ENCODE measurements at places on chromosomes 1 and 21.

DNA sequence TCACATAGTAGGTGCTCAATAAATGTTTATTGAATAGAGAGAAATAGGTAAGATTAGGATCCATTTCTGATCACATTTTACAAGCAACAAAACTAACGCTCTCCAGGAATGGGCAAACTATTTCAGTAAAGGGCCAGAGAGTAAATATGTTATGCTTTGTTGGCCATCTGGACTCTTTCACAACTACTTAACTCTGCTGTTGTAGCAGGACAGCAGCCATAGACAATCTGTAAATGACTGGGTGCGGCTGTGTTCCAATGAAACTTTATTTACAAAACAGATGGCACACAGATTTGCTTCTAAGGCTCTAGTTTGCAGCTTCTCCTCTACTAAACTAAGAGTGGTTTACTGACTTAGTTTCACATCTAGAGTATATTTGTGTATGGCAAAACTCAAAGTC lies 83.0 kb upstream of the BACH1 start:
- DNase-seq, result no peak

DNA sequence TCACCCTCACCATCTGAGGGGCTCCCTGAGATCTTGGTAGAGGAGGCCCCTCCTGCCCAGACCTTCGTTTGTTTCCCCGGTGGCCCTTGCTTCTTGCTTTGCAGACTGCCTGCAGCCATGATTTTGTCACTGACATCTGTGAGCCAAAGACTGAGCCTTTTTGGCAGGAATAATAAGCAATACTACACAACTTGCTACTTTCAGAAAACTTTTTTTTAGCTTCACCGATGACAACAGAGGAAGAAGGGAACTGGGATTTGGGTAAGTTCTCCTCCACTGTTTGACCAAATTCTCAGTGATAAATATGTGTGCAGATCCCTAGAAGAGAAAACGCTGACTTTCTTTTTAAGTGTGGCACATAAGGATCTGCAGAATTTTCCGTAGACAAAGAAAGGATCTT lies 11.7 kb upstream of the CD101 start:
- no peak for DNase-seq

DNA sequence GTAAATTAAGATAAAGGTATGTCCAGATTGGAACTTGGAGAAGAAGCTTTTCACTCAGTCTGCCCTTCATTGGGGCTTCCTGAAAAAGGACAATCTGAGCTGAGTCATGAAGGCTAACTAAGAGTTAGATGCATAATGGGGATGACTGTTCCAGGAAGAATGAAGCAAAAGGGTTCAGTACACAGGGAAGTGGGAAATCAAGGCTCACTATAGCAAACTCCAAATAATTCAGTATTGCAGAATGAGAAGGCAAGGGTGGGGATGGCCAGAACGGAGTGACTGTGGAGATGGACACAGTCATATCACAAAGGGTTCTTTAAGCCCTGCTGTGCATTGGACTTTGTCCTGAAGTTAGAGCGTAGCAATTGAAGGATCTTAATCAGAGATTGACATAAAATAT lies 158.3 kb downstream of the FGGY start:
- no peak for DNase-seq

DNA sequence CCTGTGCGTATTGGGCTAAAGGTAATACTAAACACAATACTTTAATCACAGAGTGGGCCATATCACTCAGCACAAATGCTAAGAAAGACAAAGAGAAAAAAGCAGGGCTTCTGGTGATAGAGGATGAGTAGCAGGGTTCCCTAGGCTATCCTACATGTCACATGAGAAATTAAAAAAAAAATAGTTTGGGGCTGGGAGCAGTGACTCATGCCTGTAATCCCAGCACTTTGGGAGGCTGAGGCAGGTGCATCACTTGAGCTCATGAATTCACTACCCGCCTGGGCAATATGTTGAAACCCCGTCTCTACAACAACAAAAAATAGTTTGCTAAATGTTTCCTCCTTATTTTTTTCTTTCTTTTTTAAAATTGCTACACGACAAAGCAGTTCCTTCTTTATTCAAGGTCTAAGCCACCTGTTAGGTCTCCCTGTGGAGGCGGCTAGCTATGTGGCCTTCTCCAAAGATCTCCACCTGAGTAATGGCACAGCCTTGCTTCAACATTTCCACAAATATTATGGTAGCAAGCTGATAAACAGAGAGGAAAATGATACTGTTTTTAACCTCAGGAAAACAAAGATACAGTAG lies 1.5 kb downstream of the ENSA start:
- no peak for DNase-seq

DNA sequence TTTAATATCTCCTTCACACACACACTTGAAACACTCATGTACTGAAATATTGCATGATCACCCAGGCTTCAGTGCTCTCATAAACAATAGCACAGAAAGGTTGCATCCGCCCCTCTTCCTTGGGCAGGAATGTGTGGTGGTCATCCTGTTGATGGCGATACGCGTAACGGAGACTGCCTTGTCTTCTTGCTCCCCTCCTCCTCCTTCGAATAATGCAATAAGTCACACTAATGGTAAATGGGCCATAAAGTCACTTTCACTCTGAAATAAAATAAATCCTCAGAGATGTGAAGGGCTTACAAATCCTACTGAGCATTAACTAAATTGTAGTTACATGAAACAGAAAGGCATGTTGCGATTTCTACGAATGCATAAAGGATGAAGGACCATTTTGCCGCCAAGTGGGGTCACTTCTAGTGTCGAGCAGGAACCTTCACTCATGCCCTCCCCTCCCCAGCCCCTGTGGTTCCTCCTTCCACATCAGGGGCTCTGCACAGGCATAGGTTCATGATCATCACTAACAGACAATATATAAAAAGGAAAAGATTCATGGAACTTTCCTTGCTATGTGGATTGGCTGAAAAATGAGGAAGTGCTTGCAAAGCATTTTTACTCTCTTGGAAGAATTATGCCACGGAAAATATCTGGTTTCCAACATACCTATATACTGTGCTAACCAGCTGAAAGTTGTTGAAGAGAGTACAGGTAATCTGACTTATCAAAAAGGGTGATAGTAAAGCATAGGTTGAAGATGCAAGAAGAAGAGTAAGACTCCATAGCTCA lies 1.2 kb upstream of the PGBD5 start:
- no peak for DNase-seq

GRCh38 chr1:93129507-93130099 lies 50.5 kb downstream of the MTF2 start:
- DNase-seq, result no peak

DNA sequence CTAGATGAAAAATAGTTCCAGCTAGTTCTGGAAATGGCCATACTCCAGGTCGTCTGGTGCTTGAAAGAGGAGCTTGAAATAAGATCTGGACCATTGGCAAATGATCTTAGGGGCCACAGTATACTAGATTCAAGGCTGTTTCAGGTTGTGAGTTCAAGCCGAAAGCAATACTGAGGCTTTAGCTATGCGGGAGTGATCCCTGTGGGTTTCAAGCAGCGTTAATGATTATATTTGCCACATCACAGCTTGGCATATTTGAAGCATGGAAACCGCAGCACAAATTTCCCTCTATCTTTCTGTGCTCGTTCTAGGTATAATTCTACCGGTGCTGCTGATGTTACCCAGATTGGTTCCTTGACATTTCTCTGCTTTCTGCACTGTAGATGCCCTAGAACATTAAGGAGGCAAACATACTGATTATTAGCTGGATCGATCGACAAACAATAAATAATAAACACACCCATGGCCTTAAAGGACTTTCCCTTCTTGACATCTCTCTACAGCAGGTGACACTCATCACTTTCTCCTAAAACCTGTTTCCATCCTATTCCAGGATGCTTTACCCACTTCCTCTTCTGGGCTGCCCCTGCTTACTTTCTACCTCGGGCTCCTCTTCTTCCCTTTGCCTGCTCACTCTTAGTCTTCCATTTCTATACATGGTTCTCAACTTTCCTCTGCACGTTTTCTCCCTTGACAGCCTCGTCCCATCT lies 40.6 kb upstream of the LYST start:
- DNase-seq, result no peak

GRCh38 chr1:50981741-50982140 lies 11.7 kb downstream of the CDKN2C start:
- no peak for DNase-seq

GRCh38 chr1:91672601-91673161 lies 172.0 kb downstream of the CDC7 start:
- DNase-seq, result no peak

GRCh38 chr21:41147096-41147978 lies 20.6 kb upstream of the BACE2 start:
- DNase-seq, result no peak

DNA sequence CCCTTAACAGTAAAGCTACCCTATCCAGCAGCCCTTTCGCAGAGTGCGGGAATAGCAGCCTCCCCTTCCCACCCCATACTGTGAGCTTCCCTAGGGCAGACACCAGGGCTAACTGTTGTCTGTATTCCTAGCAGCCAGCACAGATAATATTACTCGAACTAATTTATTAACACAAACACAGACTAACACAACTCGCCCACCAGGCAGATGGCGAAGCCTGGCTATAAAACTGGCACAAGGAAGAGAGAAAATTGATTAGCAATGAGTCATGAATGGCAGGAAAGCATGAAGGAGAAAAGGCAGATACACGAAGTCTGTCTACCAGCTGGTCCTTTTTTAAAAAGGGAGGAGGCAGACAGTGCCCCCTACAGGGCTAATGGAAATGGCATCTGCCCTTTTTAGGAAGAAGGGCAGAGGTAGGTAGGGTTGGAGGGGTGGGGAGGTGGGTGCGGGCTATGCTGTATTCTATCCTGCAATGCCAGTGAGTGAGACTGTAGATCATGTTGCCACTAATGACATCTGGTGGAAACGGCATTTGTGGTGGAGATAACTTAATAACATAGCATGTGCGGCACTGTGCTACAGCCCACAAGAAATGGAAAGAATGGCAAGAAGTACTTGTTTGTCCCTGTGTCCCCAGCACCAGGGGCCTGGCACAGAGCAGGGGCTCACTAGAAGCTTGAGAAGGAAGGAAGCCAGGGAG lies 30.6 kb upstream of the CTPS1 start:
- DNase-seq, result peak; percentile 29

DNA sequence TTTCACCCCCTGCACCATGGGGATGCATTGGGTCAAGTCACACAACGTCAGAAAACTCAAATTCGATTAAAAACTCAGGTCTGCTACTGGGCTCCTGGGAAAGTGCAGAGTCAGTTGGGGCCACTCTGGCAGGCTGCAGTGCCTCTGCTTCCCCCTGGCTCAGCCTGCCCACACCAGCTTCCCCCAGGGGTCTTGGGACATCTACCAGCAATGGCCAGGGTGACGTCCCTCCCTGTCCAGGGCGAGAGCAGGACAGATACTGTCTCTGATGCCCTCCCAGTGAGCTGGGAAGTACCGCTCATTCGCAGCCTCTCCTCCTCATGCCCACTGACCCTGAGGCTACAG lies 106.2 kb upstream of the COL6A1 start:
- no peak for DNase-seq

- DNase-seq, result no peak
Measured at GRCh38 chr1:97593192-97593591, 327.6 kb downstream of the DPYD start.

DNA sequence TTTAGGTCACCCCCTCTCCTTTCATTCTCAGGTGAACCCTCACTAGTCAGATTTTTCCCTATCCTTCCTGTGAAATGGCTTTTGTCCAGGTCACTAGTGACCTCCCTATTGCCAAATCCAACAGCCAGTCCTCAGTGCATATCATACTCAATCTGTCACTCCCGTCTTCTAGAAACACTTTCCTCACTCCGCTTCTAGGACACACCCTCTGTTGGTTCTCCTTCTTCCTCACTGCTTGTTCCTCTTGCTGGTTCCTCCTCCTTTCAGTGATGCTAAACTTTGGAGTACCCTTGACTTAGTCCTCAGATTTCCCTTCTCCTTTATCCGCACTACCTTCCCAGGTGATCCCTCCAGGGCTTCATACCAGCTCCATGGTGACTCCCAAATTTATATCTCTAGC lies 94.3 kb downstream of the RNF220 start:
- DNase-seq, result no peak

DNA sequence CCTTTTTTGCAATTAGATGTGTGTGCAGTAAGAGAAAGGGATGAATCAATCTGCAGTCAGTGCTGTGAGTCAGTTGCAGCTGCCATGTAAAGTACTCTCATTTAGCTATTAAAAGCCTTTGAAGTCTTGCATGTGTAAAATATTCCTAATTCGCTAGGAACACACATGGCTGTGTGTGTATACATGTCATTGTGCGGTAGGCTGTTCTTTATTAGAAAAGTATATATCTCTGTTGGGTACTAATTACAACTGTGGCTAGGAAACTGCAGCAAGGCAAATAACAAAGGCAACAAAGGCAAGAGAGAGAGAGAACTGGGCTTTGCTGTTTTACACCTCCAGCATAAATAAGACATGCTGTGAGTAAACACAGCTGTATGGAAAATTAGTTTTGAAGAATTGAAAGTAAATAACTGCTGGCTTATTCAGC lies 41.7 kb downstream of the EPB41 start:
- no peak for DNase-seq

GRCh38 chr1:109273570-109274288 lies 9.2 kb downstream of the PSRC1 start:
- no peak for DNase-seq

DNA sequence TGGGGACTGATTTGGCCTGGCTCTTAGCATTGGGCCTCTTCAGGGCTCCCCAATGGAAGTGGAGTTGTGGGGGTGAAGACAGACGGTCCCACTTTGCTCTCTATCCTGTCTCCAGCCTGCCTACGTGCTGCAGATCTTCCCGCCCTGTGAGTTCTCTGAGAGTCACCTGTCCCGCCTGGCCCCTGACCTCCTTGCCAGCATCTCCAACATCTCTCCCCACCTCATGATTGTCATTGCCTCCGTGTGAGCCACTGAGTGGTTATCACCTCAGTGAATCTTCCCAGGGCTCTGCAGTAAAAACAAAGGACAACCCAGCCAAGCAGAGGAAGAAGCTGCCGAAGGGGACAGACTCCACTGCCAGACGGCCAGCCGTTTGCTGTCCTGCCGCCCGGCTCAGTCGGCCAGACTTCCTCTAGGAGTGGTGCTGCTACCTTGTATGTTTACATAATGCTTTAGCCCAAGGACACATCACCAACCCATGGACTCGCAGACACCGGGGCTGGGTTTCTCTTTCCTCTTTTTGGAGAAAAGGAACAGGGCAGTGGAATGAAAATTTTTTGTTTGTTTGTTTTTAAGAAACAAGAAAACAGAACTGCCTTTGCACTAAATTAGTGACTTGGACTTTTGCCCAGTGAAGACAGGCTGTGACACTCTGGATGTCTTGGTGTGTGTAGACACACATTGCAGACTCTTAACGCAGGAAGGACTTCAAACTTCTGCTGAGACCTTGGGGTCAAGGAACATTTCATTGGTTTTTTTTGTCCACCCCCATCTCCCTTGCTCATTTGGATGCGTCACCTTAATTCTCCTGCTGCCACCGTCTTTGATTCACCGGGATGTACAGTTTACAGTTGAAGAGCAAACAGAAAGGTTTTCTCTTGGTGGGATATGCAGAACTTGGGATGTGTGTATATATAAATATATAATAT lies 36.5 kb downstream of the ZBTB17 start:
- DNase-seq, result no peak

GRCh38 chr1:54160351-54160750 lies 7.6 kb upstream of the CDCP2 start:
- no peak for DNase-seq

GRCh38 chr1:100921110-100921706 lies 25.3 kb downstream of the SLC30A7 start:
- DNase-seq, result peak; percentile 48

GRCh38 chr1:56180520-56181190 lies 398.7 kb downstream of the PLPP3 start:
- no peak for DNase-seq
